Activated T-cell treated with anti-CD3 and anti-CD28 coated beads for 48 hours (primary cell): ENCODE measurements at places on chromosomes 5 and 9.
A peak's percentile ranks its signal among the peaks of the same experiment; 100 is the strongest.

- DNase-seq = no peak
Measured at GRCh38 chr9:94302426-94302825, 26.0 kb downstream of the NUTM2F start.

- DNase-seq = no peak
Measured at GRCh38 chr9:117796681-117797080, 92.5 kb downstream of the TLR4 start.

DNA sequence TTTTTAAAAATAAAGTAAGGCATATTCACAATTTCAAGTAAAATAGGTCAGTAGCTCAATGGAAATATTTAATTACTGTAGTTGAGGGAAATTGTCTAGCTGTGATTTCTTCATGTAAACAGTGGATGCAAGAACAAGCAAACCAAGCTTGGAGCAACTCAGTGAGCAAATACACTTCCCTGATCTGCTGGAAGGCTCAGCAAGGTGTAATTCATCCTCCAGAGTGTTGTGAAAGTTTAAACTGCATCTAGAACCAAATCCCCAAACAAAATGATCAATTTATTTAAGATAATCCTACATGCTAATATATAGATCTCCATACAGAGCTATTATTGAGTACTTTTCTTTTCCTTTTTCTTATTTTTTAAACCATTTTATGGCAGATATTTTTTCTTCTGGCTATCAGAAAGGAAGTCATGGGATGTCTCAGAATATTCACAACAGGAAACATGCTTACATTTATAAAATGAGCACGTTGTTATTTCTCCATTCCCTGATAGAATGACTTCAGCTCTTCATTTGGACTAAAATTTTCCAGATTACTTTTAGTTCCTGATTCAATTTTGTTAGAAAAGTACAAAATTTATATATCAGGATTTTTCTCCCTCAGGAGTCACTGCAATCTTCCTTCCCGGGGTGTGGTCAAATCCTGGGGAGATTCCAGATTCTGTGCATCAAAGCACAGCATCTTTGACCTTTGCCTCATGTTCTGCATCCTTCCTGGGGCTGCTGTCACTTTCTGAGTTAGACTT, 219.2 kb upstream of the ELL2 start:
- DNase-seq = no peak

GRCh38 chr9:917730-918129, 58.7 kb upstream of the DMRT3 start:
- DNase-seq = no peak

GRCh38 chr5:178827636-178828035, 32.1 kb upstream of the ZNF354B start:
- DNase-seq = no peak

GRCh38 chr9:134502809-134503211, 138.8 kb upstream of the COL5A1 start:
- DNase-seq = no peak

GRCh38 chr9:71984403-71984802, 73.0 kb downstream of the C9orf85 start:
- no peak for DNase-seq

DNA sequence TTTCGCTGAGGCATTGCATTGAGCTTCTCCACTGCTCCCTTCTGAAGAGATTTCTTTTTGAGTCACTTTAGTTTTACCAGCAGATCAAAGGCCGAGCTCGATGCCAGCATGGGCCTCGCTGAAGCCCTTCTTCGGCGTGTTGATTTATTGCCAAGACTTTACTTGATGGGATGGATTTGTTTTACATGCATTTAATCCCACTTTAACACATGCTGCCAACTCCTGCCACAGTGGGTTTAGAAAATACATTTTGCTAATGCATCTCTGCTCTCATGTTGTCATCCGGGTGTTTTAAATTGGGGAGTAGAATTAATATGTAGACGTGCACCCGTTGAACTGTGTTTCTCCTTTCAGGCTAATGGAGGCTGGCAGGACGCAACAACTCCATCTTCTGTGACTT, 218.3 kb downstream of the PBX3 start:
- DNase-seq = no peak

- no peak for DNase-seq
Measured at GRCh38 chr9:32468740-32469139, 57.3 kb downstream of the RIGI start.

DNA sequence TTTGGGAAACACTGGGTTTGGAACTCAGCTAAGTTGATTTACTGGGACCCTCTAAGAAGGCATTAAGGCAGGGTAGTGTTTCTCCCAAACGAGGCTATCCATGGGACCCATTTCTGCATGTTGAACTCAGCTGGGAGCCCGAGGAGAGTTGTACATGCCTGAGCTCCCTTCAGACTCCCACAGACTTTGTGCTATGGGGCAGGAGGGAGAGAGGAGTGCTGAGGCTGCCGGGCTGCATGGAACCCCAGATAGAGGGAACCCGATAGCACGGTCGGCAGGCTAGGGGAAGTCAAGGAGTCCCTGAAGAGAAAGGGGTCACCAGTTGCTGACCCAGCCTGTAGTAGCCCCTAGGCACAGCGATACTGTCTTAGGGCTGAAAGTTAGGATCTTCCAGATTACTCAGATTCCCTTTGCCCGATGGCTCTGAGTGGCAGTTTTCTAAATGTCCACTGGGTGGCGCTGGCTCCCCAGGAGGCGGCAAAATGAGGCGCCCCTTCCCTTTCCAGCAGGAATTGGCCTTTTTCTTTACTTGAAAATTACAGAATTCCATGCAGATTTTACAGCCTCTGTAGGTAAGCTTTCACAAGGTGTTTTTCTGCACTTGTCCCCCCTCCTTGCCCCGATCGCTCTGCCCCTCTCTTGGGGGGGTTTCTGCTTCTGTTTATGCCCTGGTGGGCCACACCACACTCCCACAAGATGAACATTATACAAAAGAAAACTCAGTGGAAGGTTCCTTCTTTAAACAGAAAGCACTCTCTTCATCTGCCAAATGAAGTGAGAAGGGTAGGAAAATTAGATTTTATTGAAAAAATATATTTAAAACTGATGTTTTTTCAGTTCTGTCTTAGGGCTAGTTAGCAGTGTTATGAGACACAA, 17.8 kb downstream of the NANS start:
- peak; percentile 52 for DNase-seq

GRCh38 chr5:56088967-56089829, 94.4 kb upstream of the IL6ST start:
- peak; percentile 27 for DNase-seq
